ENCODE measurements at places on chromosomes 11 and 22.

DNA sequence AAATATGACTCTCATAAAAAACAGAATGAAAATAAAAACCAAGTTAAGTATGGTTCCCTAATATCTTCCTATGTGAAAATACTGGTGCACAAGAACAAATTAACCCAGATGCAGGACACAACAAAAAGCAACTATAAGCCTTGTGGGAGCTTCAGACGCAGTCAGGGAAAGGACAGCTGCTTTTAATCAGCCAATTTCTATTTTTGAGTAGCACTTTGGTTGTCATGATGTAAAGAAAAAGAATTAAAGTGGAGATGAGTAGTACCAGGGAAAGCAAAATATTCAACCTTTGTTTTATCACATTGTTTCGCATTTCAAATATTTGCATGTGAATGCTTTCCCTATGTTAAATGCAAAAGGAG is 339.9 kb downstream of the SOX6 start:
- DNase-seq = no peak

DNA sequence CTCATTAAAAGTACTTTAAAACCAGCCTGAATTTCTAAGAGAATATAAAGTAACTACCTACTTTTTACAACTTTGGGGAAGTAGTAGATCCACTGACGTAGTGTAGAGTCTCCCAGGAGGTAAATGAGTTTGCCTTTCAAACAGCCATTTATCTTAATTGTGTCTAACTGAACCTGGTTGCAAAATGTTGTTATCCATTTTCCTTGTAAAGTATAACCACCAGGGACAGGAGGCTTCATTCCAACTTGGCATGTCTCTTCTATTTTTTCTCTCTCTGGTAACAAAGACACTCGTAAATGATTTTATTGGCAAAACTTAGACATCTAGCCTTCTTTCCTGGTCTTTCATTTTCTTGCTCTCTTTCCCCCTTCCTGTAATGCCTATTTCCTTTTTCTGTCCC is 36.9 kb downstream of the NXPE1 start:
- DNase-seq = no peak

GRCh38 chr22:44063462-44064371 is 39.6 kb downstream of the PARVB start:
- DNase-seq = no peak

GRCh38 chr11:12195768-12196167 is 85.4 kb downstream of the MICAL2 start:
- DNase-seq = no peak

GRCh38 chr11:95387325-95387724 is 156.3 kb upstream of the SESN3 start:
- no peak for DNase-seq

- DNase-seq = no peak
Measured at GRCh38 chr11:63769714-63770455, 1.3 kb upstream of the ZFTA start.

DNA sequence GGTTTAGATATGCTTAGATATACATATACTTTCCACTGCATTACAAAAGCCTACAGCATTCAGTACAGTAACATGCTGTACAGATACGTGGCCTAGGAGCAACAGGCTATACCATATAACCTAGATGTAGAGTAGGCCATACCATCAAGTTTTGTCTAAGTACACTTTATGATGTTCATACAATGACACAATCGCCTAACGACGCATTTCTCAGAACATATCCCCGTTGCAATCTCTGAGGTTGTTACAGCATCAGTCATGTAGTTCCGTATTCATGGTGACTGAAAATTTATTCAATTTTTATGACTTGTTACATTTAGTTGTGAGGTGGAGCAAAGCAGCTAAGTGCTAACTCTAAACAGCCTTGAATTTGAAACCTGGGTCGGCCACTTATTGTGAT is 6.7 kb downstream of the ZBTB44 start:
- no peak for DNase-seq

DNA sequence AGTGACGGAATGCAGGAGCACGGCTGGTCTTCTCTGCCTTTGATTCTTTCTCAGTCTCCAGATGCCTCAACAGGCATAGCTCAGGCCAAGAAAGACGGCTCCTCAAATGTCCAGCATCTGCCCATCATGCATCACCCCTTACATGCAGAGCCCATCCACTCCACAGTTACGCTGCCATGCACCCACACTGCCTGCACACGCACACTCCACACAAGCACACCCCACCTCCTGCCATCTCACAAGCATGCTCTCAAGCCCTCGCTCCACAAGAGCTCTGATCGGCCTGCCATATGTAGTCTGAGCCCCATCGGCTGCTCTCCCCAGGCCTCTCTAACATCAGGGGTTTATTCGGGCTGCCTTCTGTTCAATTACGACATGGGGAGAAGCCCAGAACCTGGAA is 18.8 kb downstream of the SCN4B start:
- DNase-seq = no peak

DNA sequence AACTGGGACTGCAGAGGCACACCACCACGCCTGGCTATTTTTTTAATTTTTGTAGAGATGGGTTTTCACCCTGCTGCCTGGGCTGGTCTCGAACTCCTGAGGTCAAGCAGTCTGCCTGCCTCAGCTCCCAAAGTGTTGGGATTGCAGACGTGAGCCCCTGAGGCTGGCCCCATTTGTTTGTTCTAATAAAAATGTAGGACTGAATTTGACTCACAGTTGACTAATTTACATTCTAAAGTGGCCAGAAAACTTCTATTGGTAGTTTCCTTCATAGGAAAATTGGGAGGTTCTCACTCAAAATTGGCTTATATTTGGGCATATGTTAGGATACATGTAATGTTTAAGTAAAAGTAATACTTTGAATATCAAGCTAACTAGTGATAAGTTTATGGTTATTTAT is 35.0 kb downstream of the PPFIA1 start:
- no peak for DNase-seq

DNA sequence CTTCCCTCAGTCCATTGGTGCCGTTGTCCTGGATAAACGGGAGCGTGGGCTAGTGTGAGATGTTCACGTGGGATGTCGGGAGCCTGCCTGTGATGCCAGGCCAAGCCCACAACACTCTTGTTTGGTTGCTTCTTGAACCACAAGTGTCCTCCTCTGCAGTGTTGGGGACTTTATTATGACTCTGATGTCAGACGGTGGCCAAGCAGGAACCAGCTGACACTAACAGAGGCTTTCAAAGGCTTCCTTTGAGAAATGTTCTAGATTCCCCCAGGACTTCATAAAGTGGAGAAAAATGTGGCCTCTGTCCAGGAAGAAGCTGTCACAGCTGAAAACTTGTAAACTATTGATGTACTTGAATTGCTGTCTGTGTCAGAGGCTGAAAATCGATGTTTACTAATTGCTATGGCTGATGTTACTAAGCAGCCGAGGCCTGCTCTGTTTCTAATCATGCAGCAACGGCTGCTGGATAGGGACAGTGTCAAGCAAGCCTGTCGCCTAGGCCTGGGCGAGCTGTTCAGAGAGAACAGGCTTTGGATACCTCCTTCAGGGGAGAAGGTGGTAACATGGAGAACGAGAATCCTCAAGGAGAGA is 131.7 kb downstream of the TBC1D22A start:
- DNase-seq = peak; percentile 33

- DNase-seq = no peak
Measured at GRCh38 chr22:31243339-31244045, 31.4 kb downstream of the LIMK2 start.

DNA sequence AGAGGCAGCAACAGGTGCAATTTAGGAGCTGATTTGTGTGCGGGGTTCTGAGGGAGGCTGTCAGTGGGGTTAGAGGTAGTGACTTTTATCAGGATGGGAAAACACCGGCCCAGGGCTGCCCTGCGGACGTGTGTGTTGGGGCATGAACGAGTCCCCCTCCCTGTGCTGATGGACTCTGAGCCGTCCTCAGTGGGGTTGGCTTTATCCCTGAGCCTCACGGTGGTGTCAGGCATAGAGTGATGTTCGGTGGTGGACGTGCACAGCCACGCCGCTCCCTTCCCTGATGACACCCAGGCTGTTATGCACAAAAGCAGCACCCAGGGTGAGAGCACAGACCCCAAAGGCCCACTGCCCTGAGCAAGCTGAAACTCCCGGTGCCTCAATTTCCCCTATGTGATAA is 809.1 kb downstream of the BRD1 start:
- no peak for DNase-seq

DNA sequence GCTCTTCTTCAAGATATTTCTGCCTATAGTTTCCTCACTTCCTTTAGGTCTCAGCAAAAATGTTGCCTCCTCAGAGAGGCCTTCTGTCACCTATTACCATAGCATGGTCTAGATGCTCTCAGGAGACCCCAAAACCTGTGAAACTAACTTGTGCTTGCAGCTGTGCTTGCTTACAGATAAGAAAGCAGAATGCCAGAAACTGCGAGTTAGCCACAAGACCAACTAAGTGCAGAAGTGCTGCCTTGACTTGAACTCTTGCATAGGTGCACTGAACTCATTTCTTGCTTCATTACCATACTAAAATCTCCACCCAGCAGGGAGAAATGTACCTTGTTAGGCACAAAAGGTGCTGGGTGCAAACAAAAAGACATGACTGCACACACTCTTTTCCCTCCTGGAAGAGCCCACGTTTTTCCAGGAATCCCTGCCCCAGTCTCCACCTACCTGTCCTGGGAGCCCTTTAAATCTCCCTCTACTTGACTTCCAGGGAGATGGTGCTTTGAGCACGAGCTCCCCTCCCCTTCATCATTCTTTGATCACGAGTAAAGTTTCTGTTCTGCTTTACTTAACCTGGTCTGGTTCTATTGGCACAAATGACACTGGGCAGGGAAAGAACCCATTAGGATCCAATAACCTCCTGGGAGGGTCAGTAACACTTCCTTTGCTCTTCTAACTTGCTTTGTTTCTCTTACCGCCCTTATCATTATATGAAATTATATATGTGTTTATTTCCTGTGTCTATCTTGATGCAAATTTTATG is 137.7 kb upstream of the DDI1 start:
- DNase-seq = no peak

DNA sequence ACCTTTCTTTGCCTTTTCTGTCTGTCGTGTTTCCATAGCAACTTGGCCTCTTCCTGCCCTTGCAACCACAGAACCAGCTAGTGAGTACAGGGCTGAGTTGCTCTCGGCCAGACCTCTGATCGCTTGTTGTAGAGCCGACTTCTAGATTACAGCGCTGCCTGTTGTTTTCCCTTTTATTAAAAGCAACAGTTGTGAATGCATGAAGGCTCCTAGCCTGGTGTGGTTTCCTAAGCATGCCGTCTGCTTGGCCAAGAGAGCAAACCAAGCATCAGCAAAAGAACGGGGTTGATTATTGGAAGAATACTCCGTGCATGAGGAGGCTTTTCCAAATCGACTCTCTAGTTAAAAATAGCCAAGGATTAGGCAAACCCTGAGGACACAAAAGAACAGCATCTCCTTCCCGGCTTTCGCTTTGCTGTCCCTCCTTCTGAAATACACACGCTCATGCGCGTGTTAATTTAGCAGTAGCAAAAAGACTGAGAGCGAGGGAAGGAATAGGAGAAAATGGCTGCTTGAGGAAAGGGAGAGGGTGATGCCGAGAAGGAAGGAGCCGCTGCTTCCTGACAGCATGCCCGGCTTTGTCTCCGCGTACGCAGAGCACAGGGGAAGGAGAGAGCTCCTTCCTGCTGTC is 71.5 kb upstream of the TTC12 start:
- peak; percentile 78 for DNase-seq

- no peak for DNase-seq
Measured at GRCh38 chr22:25364736-25365241, 145.3 kb downstream of the CRYBB2 start.

DNA sequence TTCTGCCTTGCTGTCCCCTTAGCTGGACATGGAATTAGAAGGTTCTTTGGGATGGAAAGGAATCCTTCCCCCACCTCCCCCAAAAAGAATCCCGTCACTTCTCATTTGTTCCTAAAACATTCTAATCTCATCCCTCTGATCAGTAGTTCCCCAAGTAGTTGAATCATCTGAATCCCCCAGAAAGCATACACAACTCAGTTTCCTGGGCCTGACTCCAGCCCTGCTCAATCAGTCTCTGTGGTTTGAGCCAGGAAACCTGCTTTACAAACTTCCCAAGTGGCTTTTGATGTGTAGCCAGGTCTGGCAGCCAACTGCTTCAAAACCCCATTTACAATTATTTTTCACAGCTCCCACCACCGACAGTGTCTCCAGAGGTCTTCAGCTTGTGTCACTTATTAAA is 20.2 kb downstream of the C22orf31 start:
- DNase-seq = no peak
